ENCODE measurements at places on chromosomes 12 and 14.

- no peak for DNase-seq
Measured at GRCh38 chr12:118536306-118536906, 160.1 kb downstream of the SUDS3 start.

GRCh38 chr12:79186506-79186905, 321.9 kb downstream of the SYT1 start:
- no peak for DNase-seq

GRCh38 chr14:55103971-55104954, 24.8 kb upstream of the LGALS3 start:
- no peak for DNase-seq

DNA sequence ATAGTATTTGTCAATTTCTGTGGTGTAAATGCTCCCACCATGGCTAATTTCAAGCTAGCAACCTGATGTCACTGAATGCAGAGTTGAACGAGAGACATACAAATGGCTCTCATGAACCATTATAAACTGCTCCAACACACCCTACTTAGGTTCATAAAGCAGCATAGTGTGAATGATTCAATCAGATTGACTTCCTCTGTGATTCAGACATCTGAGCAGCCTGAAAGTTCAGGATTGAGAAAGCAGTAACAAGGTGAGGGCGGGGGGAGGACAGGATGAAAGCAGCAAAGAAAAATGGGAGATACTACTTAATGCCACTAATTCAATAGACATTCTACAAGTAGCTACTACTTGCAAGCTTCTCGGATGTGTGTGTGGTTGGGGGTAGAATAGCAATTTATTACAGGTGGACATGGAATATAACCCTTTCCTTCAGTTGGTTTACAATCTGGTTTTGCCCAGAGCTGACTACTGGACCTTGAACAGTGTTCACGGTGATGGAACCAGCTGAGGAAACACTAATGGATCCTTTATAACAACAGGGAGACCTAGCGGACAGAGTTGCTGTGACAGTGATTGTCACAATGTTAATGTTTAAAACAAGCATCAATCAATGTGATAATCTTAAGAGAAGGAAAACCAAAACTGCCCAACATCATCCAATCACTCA, 52.5 kb upstream of the PELI2 start:
- no peak for DNase-seq

DNA sequence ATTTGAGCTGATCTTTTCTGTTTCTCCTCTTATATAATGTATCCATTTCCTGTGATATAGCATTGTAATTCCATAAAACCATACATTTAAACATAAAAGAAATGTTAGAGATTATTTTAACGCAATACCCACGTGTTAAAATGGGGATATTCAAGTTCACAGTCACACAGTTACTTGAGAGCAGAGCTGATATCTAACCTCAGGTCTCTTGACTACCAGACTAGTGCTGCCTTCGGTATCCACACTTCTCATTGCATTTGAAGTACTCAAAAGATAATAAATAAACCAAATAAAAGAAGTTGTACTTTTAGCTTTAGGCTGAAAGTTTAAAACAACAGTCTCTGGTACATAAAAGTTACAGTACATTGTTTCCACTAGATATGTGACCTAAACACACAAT, 2.9 kb downstream of the CLECL1 start:
- no peak for DNase-seq

- DNase-seq, result no peak
Measured at GRCh38 chr12:54030889-54031471, 1.9 kb upstream of the HOXC5 start.

DNA sequence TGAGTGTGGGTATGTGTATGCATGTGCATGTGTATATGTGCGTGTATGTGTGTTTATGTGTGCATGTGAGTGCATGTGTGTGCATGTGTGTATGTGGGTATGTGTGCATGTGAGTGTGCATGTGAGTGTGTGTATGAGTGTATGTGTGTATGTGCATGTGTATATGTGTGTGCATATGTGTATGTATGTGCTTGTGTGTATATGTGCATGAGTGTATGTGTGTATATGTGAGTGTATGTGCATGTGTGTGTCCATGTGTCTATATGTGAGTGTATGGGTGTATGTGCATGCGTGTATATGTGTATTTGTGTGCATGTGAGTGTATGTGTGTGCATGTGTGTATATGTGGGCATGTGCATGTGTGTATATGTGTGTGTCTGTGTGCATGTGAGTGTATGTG, 25.7 kb downstream of the FAIM2 start:
- DNase-seq, result no peak

DNA sequence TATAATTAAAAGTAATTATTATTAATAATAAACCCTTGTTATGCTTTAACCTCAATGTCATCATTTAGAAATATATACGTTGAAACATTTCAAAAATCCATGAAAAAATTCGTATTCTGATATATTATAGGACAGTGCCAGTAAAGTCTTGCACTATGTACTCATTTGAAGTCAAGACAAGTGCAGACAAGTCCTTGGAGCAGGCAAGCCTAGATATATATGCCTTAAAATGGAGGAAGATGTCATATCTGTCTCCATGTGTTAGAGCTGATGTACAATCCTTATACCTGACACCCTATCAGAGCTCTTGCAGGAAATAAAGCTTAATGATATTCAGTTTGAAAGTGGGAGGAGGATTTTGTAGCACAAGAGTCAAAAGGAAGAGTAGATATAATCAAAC, 310.4 kb downstream of the KCNH5 start:
- no peak for DNase-seq

GRCh38 chr12:112340230-112340629, 42.0 kb downstream of the HECTD4 start:
- no peak for DNase-seq

GRCh38 chr12:64699504-64700115, 59.6 kb downstream of the GNS start:
- peak; percentile 27 for DNase-seq

GRCh38 chr12:107891967-107892366, 117.5 kb downstream of the ASCL4 start:
- DNase-seq, result peak; percentile 50

GRCh38 chr14:101899263-101899662, 65.1 kb upstream of the DYNC1H1 start:
- no peak for DNase-seq

GRCh38 chr12:6074979-6075585, 49.4 kb downstream of the VWF start:
- peak; percentile 40 for DNase-seq

DNA sequence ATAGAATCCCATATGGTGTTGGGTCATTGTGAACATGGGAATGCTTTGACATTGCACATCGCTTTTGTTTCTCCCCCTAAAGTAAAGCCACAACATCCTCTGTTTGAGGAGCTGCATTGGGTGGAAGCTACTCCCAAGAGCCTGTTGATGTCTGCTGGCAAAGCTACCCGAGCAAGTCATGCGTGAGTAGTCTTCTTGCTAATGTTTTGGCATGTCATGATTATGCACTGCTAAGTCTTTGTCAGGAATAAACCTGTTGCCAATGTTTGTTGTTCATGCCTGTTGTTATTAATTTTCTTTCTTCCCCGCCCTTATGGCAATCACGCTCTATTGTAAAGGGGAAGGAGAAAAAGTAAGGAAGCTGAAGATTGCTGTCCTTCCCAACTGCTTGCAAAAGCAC, 97.3 kb downstream of the EXOC5 start:
- no peak for DNase-seq

DNA sequence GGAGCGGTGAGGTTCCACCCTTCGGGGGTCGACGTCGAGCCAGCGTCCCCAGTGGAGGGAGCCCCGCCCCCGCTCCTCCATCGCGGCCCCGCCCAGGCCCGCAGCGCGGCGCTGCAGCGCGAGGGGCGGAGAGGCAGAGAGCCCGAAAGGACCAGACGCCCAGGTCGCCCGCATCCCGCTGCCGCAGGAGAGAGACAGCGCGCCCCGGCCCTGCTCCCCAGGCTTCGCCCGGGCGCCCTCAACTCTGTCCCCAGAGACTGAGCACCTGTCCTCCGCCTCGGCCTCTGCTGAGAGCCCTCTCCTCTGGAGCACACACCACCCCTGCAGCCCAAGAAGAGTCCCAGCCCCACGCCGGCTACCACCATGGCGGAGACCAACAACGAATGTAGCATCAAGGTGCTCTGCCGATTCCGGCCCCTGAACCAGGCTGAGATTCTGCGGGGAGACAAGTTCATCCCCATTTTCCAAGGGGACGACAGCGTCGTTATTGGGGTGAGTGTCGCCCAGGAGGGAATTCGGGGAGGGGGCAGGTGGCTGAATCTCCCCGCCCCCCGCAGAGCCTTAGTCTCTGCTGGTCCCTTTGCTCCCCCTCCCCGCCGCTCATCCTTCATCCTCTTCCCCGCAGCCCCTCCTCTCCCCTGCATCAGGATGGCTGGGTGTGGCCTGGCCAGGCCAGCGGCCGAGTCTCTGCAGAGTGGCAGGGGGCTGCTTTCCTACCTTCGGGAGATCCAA, at the start of gene KIF5A:
TSS of gene KIF5A (plus strand) at position 136 of the 732 bp plus-strand sequence. CDS start at position 364, 228 bp downstream.
- peak; percentile 49 for DNase-seq

- DNase-seq, result no peak
Measured at GRCh38 chr12:127257366-127257935, 1009.5 kb upstream of the TMEM132C start.

GRCh38 chr12:109999983-110000505, 814 bp downstream of the ANKRD13A start:
- DNase-seq, result peak; percentile 13

GRCh38 chr14:21734457-21735074, 60.9 kb upstream of the OR4E1 start:
- DNase-seq, result peak; percentile 73

- peak; percentile 19 for DNase-seq
Measured at GRCh38 chr12:127485528-127485927, 781.4 kb upstream of the TMEM132C start.

GRCh38 chr12:127555071-127555470, 711.9 kb upstream of the TMEM132C start:
- no peak for DNase-seq

DNA sequence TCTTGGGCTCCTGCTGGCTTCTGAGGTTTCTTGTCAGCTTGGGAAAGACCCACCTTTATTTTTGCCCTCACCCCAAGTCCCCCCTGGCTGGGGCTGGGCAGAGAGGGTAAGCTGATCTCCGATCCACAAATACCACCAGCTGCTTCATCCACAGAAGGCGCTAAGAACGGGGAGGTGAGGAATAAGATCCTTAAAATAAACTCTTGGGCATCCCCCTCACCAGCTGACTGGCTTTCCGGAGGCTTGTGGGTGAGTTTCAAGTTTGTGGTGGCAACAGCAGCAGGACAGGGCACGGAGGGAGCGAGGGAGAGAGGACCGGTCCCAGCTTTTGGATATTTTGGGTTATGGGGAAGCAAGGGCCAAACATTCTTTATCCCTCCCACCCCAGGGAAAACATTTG, 20.8 kb upstream of the HSPB8 start:
- no peak for DNase-seq

- DNase-seq, result peak; percentile 53
Measured at GRCh38 chr12:55933169-55933798, 2.3 kb downstream of the DGKA start.

DNA sequence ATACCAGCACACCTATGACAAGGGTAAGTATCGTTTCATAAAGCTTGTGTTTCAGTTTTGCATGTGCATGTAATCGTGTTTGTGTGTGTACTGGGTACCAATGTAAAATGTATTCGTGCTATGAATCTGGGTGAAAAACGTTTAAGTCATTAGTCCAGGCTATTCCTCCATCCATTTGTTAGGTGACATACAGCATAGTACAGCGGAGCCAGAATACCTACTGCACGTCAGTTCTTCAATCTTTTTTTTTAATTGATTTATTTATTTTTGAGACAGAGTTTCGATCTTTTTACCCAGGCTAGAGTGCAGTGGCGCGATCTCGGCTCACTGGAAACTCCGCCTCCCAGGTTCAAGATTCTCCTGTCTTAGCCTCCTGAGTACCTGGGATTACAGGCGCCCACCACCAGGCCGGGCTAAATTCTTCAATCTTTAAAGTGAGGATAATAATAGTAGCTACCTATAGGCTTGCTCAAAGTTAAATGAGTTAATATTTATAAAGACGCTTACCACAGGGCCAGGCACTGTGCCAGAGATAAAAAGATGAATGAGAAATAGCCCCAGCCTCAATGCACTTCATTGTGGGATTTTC, 661 bp upstream of the RPS26 start:
- DNase-seq, result no peak

GRCh38 chr12:54279632-54280467, at the start of gene CBX5:
Gene CBX5 (minus strand): TSS chr12:54280122. CDS start chr12:54257650, 22,472 bp downstream.
- DNase-seq, result peak; percentile 100

- no peak for DNase-seq
Measured at GRCh38 chr12:100448656-100449055, 25.0 kb upstream of the NR1H4 start.

DNA sequence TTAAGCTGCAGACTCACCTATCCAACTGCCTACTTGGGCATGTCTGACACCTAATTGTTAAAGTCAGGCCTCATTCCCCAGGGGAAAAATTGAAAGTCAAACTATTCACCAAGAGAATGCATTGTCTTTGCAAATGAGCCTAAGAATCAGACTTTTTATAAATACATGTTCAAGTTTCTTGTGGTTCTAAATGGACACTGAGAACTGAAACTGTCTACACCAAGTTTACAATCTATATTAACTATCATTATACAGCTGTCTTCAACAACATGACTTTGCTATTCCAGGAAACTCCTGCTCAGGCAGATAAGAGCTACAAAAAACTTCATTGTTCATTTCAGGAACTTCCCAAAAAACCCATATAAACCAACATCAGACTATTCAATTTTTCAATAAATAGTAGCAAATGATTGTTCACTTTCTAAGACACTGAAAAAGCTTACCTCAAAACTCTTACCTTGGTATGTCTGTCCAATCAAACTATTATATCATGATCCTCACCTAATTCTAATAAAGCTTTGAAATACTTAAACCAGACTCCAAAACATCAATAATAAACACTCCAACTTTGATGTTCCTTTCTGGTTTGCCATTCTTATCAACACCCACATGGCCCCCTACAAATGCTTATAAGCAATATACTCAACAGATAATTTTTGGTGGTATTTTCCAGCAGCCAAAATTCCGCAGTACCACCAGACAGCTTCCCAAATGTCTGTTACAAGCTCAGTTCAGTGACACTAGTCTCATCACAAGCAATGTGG, 24.2 kb downstream of the CDK17 start:
- peak; percentile 83 for DNase-seq

DNA sequence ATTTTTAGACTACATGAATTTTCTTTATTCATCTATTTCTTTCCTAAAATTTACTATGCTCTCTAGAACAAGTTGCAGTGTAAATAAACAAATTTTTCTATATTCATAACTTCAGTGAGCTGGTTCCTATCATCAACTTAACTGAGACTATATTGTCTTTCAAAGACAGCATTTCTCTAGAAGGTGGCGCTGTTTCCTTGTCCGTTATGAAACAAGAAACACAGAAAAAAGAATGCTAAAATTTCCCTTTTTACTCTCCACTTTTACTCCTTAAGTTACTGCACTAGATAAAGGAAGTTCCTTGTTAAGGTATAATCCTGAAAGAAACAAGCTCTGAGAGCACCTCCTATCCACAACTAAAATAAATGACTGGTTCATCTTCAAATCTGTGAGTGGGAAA, 8.2 kb upstream of the CLEC2A start:
- peak; percentile 24 for DNase-seq

- no peak for DNase-seq
Measured at GRCh38 chr12:96371790-96372699, 28.2 kb downstream of the CDK17 start.

GRCh38 chr12:27966870-27967269, 5.7 kb downstream of the PTHLH start:
- peak; percentile 7 for DNase-seq
